ENCODE measurements at places on chromosomes 2 and 18. TPM values are rescaled to one million over a fixed set of nuclear protein-coding genes. Genes with fewer than 3 reads are reported as not detected.
A peak's percentile ranks its signal among the peaks of the same experiment; 100 is the strongest.

ITPRIPL1 gene
- not detected for total RNA-seq

CENPA gene
- not detected for total RNA-seq

CXCR4 gene
- total RNA-seq, result 5.0 TPM

GRCh38 chr18:58255701-58256311 is 211.8 kb downstream of the NEDD4L start:
- no peak for DNase-seq

GRCh38 chr18:8368512-8369217 is 240.6 kb upstream of the RAB12 start:
- no peak for DNase-seq

GRCh38 chr2:66581339-66582103 is 146.6 kb downstream of the MEIS1 start:
- DNase-seq, result peak; percentile 89

DNA sequence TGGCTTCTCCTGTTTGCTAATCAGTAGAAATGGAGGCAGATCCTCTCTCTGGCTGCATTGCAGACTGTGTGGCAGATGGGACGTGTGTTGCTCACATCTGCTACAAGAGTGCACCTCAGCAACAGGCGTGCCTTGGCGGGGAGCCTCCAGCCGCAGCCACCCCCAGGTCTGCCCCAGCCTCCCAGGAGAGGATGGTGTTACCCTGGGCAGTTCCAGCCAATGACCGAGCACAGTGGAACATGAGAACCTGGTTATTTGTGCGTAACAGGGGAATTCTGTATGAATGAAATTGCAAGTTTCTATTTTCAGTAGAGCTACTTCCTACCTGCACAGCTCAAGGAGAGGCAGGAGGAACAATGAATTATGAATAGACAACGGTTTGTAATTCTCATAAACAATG is 130.6 kb upstream of the CBLN2 start:
- no peak for DNase-seq

GRCh38 chr2:31428001-31428418 is 13.5 kb upstream of the XDH start:
- no peak for DNase-seq

GRCh38 chr2:71811157-71811556 is 336.5 kb downstream of the CYP26B1 start:
- DNase-seq, result no peak

Measured in sigmoid colon (tissue), 7 donors.